ENCODE measurements at places on chromosomes 13 and 19. TPM values are rescaled to one million over a fixed set of nuclear protein-coding genes. Genes with fewer than 3 reads are reported as not detected.
A peak's percentile ranks its signal among the peaks of the same experiment; 100 is the strongest.

GRCh38 chr13:41561170-41561569, 103.8 kb downstream of the RGCC start:
- no peak for DNase-seq

- no peak for DNase-seq
Measured at GRCh38 chr13:21047087-21047486, 14.3 kb downstream of the LATS2 start.

The KANK3 gene
- 1.2 TPM for total RNA-seq

- no peak for DNase-seq
Measured at GRCh38 chr13:21149568-21149967, 26.8 kb downstream of the SKA3 start.

DNA sequence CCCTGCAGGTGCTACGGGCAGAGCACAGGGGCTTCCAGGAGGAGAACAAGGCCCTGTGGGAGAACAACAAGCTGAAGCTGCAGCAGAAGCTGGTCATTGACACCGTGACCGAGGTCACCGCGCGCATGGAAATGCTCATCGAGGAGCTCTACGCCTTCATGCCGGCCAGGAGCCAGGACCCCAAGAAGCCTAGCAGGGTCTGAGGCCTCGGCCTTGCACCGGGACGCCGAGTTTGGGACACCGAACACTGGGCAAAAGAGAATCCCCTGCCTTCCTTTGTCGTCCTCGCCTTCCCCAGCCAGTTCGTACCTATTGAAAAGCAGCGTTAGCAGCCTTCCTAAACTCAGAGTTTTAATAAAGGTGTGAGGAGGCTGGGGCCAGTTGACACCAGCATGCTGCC, 12.1 kb downstream of the CBY2 start:
- DNase-seq = no peak

DNA sequence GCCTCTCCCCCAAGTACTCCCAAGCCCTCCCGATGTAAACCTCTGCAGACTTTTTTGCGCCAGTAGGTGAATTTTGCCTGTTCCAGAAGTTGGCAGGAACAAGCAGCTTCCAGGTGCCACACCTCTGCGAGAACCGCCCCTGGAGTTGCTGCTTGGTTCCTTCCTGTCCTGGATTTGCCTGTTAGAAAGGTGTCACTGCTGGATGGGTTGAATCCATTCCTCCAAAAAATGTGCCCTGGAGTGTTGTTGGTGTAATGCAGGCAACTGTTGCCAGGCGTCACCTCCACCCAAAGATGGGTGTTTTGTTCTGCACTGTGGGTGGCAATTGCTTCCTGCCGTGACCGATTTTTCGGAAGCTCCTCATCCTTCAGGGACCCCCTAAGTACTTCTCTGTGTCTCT, 5.7 kb downstream of the PGPEP1 start:
- no peak for DNase-seq

GRCh38 chr13:113813749-113814434, 50.0 kb downstream of the GAS6 start:
- peak; percentile 54 for DNase-seq

DNA sequence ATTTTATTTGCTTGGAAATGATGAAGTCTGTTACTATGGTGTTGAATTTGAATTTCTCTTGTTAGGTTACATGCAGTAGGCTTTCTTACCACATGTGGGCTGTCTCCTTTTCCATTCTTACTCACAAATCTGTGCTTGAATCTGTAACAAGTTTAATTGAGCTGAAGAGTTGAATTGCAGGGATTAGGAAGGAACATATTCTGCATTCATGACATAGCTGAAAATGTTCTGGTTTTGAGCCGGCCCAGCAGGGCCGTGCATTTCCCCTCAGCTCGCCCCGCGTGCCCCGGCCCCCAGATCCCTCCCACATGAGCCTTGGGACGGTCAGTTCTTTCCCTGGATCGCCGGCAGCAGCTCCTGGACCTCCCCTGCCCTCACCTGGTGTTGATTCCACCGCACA, 28.1 kb downstream of the TFDP1 start:
- no peak for DNase-seq

- DNase-seq = no peak
Measured at GRCh38 chr13:72521940-72522661, 205.3 kb downstream of the MZT1 start.

The LENG9 gene
- not detected for total RNA-seq

DNA sequence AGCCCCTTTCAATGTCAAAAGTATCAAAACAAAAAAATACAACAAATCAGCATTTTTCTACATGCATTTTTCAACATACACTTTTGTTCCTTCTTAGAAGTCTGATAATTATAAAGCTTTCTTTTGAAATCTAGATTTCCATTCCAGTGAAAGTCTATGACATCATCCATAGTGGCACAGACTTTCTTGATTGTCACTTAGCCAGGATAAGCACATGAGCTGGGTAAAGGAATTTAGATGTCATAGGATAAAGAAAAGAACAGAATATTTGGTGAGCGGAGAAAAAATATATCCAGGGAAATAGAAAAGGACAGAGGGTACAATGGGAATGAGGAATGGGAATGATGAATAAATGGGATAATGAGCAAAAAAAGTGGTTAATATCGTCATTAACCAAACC, 15.1 kb upstream of the TRPC4 start:
- DNase-seq = no peak

GRCh38 chr19:36605101-36605876, at the start of gene ZNF382:
Gene ZNF382 (plus strand): TSS chr19:36605313. CDS start chr19:36609915, 4,602 bp downstream.
- no peak for DNase-seq

The RNF225 gene
- total RNA-seq = not detected

DNA sequence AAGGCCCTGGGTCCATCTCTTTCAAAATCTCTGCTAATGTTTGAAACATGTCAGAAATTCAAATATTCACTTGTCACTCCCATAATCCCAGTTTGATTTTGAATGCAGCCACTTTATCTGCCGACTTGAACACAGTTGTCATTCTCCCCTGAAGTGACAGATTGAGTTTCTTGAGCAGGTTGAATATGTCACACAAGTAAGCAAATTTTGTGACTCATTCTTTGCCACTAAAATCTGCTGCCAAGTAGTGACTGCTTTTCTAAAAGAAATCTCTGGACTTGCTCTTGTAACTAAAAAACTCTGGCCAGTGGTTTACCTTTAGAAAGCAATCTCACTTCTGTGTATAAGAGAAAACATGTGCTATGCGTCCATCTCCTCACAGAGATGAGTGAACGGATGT, 357.1 kb downstream of the LMO7 start:
- DNase-seq = no peak

- DNase-seq = no peak
Measured at GRCh38 chr19:33524024-33524664, 2.6 kb upstream of the PEPD start.

DNA sequence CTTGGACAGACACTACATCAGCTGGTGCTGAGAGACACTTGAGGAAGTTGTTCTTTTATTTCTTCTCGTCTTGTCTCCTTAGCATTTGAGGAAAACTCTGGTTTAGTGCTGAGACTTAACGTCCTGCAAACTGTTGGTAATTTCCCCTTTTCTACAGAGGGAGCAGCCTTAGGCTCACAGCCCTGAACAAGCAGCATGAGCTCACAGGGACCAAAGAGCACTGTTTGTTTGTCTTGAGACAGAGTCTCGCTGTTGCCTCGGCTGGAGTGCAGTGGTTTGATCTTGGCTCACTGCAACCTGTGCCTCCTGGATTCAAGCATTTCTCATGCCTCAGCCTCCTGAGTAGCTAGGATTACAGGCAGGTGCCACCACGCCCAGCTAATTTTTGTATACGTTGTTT, 5.5 kb downstream of the ZNF805 start:
- no peak for DNase-seq

The RFPL4AL1 gene
- 1.6 TPM for total RNA-seq

DNA sequence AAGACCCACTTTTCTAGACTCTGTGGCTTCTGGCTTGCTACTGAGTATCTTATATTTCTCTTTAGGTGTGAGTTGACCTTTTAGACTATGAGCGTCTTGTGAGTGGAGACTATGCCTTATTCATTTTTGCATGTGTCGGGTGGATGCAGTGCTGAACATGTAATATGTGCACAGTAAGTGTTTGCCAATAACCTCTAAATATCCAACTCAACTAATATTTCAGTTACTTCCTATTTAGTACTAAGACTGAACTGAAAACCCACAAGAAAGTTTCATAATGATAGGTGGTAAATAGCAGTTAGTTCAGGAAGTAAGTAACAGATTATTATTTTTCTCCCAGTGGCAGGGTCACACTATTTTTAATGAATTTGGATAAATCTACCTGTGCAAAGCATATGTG, 269.3 kb downstream of the KCNRG start:
- DNase-seq = no peak

GRCh38 chr19:28556371-28556770, 656.6 kb downstream of the UQCRFS1 start:
- no peak for DNase-seq

- DNase-seq = no peak
Measured at GRCh38 chr19:20423381-20424197, 142.0 kb downstream of the ZNF737 start.

GRCh38 chr13:105334211-105334610, 1201.3 kb downstream of the EFNB2 start:
- DNase-seq = peak; percentile 52

The ZBTB32 gene
- total RNA-seq = not detected

The NUMBL gene
- 23.7 TPM for total RNA-seq

GRCh38 chr13:35475960-35476943, at the start of gene MAB21L1:
Gene MAB21L1 (minus strand): TSS chr13:35476689. CDS start chr13:35476138, 551 bp downstream.
- peak; percentile 45 for DNase-seq

DNA sequence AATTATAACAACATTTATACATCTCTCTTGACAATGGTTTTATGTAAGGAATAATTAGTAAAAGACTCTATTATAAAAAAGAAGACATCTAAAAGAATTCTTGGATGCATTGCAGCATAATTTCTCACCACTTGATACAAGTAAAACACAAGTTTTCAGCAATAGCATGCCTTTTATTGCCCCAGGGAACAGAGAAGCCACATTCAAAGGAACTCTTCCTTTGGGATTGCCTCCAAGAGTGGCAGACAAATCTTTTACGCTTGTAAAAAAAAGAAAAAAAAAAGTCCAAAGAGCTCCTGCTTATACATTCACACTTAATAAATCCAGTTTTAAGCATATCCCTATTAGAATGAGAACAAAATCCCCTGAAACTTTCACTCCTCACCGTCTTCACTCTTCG, 2357.8 kb upstream of the PCDH20 start:
- DNase-seq = no peak

DNA sequence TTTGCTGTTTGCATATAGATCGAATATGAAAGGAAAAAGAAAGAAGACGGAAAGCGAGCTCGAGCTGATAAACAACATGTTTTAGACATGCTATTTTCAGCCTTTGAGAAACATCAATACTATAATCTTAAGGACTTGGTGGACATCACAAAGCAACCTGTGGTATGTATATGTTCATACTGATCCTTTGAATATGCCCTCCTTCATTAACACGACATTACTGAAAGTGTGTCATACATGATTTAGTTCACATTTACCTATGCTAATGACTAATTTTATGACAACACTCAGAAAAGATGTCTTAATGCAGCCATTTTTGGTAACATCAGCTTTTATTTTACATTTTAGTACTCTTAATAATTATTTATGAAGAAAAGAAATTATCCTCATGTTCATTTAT, 66.4 kb upstream of the KCTD4 start:
- no peak for DNase-seq

Measured in A172 (cell line).